Activated naive CD8-positive, alpha-beta T cell treated with anti-CD3 and anti-CD28 coated beads, Interleukin-2, amount 50 U/mL, for 16 hours (primary cell): ENCODE measurements at places on chromosomes 7 and 10.

GRCh38 chr10:49643241-49644034 lies 29.6 kb downstream of the CHAT start:
- DNase-seq, result no peak

- no peak for DNase-seq
Measured at GRCh38 chr7:29005829-29006228, 47.7 kb upstream of the TRIL start.

DNA sequence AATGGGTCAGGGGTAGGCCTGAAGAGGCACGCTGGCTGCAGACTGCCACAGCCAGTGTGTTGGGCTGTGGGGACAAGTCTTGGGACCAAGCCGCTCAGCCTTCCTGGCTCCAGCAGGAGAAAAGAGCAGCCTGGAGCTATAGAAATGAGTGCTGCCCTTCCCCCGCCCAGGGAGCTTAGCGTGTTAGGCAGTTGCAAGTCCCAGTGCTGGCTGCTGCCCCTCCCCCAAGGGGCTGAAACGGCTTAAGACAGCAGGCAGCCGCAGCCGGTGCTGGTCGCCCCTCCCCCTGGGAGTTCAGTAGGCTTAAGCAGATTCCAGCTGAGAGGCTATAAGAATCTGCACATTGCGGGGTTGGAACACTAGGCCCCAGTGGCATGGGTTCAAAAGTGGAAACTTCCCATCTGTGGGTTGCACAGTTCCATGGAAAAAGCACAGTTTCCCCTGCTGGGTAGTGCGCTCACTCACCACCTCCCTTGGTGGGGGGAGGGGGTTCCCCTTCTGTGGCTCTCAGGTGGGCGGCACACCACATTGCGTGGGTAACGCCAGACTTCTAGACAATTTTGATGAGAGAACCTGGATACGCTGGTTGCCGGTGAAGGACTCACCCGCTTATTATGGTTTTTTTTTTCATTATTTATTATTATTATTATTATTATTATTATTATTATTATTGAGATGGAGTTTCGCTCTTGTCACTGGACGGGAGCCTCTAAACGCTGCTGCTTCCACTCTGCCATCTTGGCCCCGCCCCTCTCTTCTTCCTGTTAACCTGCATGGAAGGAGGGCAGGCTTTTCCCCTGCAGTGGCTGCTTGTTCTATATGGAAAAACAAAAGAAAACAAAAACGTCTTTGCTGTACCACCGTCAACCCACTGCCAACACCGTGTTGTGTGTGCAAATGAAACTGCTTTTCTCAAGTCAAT lies 151.1 kb downstream of the CXCL12 start:
- DNase-seq, result no peak

- no peak for DNase-seq
Measured at GRCh38 chr10:127580822-127581221, 31.7 kb downstream of the NPS start.

DNA sequence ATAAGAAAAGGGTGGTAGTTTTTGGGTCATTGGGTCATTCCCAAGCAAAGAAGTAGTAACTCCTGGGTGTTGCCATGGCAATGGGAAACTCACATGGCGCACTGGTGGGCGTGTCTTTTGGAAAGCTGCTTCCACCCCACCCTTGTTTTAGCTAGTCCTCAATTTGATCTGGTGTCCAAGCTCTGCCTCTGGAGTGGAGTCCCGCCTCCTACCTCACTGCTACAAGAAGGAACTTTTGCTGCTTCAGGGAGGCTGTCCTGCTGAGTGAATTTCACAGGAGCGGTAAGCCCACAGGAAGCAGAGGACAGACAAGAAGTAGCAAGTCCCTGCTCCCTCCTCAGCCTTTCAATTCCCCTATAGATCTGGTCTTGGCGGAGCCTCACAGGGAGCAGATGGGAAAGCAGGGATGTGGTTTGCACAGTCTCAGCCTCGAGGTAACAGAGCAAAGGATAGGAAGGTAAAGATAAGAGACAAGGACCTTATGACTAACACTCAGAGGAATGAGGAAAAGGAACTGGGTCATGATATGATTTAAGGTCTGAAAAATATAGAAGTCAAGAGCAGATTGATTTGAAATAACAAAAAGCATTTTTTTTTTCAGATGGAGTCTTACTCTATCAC lies 700.3 kb downstream of the TNS3 start:
- no peak for DNase-seq

- DNase-seq, result no peak
Measured at GRCh38 chr7:27215356-27215755, 15.5 kb upstream of the HOXA13 start.

DNA sequence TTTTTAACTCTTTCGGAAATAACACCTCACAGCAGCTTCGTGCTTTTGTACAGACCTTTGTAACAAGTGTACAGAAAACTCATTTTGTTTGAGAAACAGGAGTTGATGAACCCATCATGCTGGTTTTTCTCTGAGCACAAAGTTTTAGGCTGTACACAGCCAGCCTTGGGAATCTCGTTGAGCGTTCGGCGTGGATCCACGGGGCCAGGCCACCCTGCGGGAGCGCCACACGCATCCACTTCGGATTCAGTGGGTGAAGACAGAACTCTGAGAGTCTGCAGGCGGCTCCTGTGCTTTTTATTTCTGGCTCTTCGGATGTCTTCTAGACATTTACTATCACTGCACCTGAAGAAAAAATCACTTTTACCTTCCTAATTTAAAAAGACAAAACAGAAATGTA lies 131.2 kb downstream of the SMURF1 start:
- no peak for DNase-seq

- DNase-seq, result no peak
Measured at GRCh38 chr10:7239312-7239985, 171.4 kb downstream of the SFMBT2 start.

GRCh38 chr7:26649388-26649787 lies 215.0 kb downstream of the SKAP2 start:
- DNase-seq, result no peak

- no peak for DNase-seq
Measured at GRCh38 chr10:88190540-88191235, 327.3 kb downstream of the PTEN start.

GRCh38 chr7:98168181-98168903 lies 42.9 kb upstream of the BHLHA15 start:
- DNase-seq, result peak; percentile 34

- DNase-seq, result no peak
Measured at GRCh38 chr10:27744802-27745731, 552 bp downstream of the MKX start.

DNA sequence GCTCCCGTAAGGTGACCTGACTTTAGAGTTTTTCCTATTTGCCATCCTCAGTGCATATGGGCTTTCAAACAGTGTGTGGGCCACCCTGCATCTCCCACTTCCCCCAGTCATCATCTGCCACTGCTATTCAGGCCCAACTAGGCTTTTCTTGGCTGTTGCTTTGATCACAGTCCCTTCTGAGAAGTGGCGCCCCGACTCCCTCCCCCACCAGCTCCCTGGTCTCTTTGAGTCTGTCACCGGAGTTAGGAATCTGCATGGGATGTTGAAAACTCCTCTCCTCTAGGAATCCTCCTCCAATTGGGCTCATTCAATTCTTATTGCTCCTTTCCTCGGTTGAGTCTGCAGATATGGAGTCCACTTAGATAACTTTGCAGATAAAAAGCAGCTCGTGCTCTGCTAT lies 32.1 kb downstream of the HIF1AN start:
- DNase-seq, result no peak

DNA sequence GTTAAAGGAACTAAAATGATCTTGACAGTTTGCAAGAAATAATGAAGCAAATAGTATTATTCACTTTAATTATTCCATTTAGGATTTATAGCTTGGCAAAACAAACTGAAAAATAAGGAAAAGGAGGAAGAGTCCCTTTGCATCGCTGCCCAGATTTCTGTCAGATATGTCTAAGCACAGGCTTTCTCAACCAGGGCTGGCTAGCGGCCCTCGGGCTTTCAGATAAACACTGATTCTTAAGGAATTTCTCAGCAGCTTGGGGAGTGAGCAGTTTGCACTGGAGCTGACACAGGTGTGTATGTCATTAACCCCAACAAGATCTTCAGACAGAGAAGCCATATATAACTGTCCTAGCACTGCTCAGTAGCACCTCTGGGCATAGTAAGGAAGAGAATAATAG lies 47.9 kb upstream of the SEMA3D start:
- no peak for DNase-seq

GRCh38 chr7:24133691-24134090 lies 150.3 kb upstream of the NPY start:
- no peak for DNase-seq

- DNase-seq, result no peak
Measured at GRCh38 chr7:5226921-5227785, 37.1 kb downstream of the WIPI2 start.

- DNase-seq, result no peak
Measured at GRCh38 chr10:103021150-103021899, 103.2 kb downstream of the CNNM2 start.

- DNase-seq, result no peak
Measured at GRCh38 chr10:32318476-32318896, 28.5 kb downstream of the EPC1 start.

DNA sequence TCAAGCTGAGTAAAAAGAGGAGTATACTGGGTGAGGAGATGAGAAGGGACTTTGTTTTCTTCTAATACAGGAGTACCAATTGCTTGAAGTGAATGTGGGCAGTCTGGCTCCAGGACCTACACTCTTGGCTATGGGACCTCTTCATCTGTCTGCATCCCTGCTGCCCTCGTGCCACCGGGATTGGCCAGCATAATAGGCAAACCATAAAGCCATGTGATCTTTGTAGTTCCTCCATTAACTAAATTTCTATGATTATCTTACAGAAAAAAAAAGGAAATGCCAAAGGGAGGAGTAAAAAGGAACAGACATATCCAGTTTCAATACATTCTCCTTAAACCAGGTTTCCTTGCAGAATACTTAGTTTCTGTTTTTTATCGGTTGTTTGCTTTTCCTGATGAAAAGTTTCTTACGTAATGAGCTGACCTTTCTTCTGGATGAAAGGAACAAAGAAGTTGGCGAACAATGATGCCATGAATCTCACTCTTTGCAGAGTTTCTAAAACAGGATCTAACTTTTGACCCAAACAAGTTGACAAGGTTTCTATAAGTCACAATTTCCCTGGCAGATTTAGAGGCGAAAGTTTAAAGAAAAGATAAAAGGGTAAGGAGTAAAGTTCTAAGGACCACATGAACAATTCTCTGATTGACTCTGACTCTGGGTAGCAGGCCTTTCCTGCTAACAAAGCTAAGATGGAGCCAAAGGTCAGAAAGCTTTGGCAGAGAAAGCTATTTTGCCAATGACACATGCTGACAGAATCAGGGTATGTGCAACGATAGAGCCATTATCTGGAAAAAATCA lies 54.1 kb downstream of the LAMB1 start:
- no peak for DNase-seq

DNA sequence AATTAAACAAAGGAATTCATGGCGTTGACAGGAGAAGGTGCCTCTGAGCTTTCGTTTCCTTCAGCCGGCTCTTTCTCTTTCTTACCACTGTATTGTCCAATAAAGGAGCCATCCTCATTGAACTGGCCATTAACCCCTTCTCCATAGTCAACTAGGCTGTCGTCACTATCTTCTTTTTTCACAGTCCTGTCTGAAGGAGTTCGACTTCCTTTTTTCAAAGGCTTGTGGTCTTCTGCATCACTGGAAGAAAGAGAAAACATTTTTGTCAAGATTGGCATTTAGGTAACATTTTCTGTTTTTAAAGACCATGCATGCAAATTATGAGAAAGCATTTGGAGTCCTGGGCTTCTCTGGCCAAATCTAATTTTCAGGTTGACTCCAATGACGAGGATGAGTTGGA lies 19.7 kb upstream of the LAMB4 start:
- DNase-seq, result no peak

GRCh38 chr7:73740771-73741170 lies 2.2 kb upstream of the ABHD11 start:
- no peak for DNase-seq

DNA sequence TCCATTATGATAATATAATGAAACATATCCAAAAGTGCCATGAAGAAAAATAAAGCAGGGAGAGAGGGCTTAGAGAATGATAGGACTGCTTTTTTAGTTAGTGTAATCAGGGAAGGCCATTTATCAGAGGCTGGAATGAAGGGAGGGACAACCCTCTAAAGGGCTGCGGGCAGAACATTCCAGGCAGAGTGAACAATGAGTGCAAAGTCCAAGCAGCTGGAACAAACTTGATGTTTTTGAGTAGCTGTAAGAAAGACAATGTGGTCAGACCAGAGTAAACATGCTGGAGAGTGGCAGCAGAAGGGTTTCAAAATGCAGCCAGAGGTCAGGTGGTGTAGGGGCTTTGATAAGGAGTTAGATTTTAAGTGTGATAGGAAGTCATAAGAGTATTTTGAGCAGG lies 65.6 kb upstream of the CCDC6 start:
- no peak for DNase-seq

DNA sequence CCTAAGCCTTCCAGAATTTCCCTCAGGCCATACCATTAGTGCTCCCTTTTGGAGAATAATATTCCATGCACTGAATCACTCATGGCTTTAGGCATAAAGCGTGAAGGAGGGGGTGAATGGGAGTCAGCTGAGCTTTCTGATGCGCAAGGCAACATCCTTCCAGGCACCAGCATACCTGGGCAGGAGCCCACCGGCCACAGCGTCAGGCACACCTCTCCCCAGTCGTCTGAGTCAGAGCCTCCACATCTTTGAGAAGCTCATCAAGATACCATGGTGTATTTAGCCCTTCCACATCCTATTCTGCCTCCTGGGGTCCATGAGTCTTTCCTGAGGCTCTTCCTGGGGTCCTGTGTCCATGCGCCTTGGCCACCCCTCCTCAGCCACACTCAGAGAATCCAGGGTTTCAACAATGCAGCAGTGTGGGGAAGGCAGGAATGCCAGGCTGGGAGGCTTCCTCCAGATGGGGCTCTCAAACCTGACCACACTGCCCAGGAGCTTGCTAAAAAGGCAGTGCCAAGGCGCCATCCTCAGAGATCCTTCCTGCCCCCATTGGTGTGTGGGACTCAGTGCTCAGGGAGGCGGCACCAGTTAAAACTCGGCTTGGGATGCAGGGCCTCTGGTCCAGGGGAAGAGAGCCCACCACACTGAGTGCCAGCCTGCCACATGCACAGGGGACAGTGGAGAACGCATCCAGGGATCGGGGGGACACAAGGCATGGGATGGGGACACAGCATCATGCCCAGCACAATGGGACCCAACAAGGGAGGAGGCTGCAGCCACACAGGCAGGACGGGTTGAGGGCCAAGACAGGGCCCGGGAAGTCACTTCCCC lies 31.6 kb downstream of the RASGEF1A start:
- no peak for DNase-seq

DNA sequence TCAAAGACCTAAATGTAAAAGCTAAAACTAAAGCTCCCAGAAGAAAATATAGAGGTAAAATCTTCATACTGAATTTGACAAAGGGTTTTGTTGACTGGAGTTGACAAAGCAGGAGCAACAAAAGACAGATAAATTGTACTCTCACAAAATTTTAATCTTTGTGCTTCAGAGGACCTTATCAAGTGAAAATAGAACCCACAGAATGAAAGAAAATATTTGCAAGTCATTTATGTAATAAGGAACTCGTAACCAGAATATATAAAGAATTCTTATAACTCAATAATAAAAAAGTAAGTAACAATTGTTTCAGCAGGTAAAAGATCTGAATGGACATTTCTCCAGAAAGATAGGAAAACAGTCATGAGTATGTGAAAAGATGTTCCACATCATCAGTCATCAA lies 62.0 kb upstream of the SRRM3 start:
- no peak for DNase-seq

- DNase-seq, result no peak
Measured at GRCh38 chr10:127834791-127835190, 58.0 kb downstream of the CLRN3 start.
